CD4-positive, alpha-beta T cell treated with Interferon gamma for 1 hour (primary cell): ENCODE measurements at places on chromosomes 3 and 15.

GRCh38 chr15:67731112-67731721 lies 94.1 kb upstream of the SKOR1 start:
- DNase-seq: no peak

- DNase-seq: no peak
Measured at GRCh38 chr3:10518506-10519150, 13.2 kb upstream of the ATP2B2 start.

DNA sequence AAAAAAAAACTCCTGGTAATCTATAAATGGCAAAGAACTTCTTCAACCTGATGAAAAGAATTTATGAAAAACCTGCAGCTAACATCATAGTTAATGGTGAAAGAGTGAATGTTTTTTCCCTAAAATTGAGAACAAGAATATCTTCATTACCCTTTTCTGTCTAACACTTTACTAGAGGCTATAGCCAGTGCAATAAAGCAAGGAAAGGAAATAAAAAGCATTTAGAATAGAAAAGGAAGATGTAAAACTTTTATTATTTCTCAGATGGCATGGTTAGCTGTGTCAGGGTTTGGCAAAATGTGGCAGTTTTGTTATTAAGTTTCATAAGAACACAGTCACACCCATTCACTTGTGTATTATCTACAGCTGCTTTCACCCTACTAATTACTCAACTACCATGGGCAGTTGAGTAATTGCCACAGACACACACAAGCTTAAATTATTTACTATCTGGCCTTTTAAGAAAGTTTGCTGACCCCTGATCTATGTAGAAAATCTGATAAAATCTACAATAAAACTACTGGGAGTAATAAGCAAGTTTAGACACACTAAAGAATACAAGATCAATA lies 465.1 kb downstream of the MAGI1 start:
- no peak for DNase-seq

GRCh38 chr15:78452485-78452884 lies 14.5 kb downstream of the IREB2 start:
- DNase-seq: no peak

- DNase-seq: no peak
Measured at GRCh38 chr3:12969486-12969885, 103.7 kb downstream of the IQSEC1 start.

DNA sequence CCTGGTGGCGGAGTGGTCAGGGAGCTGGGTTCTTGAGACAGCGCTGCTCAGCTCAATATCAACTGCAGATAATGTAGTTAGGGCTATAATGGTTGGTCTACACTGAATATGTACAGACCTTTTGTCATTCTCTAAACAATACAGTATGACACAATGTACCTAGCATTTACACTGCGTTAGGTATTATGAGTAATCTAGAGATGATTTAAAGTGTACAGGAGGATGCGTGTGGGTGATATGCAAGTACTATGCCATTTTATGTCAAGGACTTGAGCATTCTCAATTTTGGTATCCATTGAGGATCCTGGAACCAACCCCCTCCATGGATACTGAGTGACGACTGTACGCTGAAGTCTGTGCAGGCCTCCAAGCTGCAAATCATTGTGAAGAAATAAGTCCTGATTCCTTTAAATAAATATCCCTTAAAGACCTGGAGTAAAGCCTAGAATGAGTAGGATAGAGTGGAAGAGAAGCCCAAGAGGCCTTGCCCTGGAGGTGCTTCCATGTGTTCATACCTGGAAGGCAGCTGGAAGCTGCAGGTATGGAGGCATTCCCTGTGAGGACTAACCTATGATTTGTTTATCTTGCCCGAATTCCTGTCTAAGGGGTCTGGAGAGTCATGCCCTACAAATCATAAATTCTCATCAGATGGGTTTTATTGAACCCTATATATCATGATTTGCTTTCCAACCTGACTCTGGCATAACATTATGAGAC lies 15.7 kb upstream of the RTP1 start:
- DNase-seq: no peak

DNA sequence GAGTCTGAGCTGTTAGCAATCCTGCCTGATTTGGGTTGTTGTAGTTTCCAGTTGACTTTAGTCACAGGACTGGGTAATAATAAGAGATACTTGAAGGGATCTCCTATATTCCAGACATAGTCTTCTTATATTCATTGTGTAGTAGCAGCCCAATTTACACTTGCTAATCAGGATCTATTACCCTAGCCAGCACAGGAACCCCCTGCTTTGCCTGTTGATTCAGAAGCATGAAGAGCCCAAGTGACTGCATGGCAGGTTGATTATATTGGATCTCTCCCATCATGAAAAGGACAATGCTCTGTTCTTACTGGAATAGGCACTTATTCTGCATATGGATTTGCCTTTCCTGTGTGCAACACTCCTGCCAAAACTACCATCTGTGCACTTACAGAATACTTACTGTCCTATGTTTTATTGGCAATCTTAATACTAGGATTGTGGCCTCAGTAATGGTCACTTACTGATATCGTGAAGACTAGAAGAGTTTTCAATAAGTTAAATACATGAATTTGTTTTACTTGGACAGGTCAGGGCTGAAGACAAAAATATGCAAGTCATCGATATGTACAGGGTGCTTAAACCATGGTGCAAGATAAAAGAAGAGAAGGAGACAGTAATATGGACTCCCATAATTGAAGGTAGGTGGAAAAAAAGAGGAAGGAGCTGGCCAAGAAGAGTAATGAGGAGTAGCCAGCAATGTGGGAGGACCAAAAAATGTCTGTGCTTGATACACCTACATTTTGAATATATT lies 304.1 kb downstream of the MCTP2 start:
- DNase-seq: no peak
